ENCODE measurements at places on chromosomes 16 and 17.
A peak's percentile ranks its signal among the peaks of the same experiment; 100 is the strongest.

GRCh38 chr16:84531671-84532111 lies 27.2 kb upstream of the MEAK7 start:
- no peak for DNase-seq

- DNase-seq, result no peak
Measured at GRCh38 chr17:4576729-4577322, 7.5 kb upstream of the SMTNL2 start.

DNA sequence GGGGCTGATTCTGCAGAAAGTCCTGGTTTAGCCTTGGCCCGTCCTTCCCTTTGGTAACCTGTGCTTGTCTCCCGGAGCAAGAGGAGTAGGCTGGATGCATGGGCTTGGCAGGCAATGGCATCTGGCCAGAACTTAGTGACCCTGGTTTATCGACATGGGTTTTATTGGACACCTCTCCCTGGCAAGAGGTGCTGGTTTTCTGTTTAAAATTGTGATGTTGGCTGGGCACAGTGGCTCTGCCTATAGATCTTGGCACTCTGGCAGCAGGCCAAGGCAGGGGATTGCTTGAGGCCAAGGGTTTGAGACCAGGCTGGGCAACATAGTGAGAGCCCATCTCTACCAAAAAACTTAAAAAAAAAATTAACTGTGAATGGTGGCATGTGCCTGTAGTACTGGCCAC lies 31.2 kb downstream of the SLC12A3 start:
- DNase-seq, result no peak

GRCh38 chr16:67763066-67763465 lies 43.3 kb downstream of the RANBP10 start:
- no peak for DNase-seq

- no peak for DNase-seq
Measured at GRCh38 chr16:19175492-19176262, 7.6 kb downstream of the SYT17 start.

DNA sequence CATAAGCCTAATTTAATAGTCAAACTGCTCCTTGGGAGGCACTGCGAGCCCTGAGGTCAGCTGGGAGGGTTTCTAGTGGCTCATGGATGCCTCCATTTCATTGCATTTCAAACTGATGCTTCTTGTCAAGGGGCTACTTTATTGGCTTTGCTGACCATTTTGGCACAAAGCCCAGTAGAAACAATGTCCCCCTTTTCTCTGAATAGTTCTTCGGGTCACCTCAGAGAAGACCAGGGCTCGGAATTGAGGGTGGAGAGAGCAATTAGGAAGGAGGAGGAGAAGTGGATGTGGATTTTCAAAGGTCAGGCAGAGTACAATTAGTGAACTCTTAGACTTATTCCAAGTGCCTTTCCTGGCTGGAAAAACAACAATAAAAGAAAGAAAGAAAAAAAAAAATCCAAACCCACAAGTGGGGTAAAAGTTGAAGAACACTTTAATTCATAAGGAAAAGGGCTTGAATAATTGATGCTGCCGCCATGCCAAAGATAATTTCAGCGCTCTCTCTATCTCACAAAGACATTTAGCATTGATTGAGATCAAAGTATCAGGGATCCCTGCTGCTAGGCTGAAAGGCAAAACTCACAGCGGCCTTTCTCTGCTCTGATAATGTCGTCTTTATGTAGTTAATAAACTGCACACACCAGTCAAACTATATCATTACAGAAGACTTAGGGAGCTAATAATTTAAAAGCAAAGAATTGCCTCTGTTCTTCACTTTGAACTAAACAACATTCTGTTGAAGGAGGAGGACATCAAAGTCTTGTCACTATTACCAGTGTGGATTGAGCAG lies 122.7 kb downstream of the RGS9 start:
- DNase-seq, result no peak

- DNase-seq, result peak; percentile 40
Measured at GRCh38 chr17:8629371-8630226, 926 bp downstream of the MYH10 start.

GRCh38 chr17:31487648-31488263 lies 96.3 kb downstream of the RAB11FIP4 start:
- peak; percentile 80 for DNase-seq

- DNase-seq, result no peak
Measured at GRCh38 chr17:14061666-14062560, 7.4 kb upstream of the COX10 start.

GRCh38 chr17:63984651-63985386 lies 12.1 kb upstream of the SCN4A start:
- no peak for DNase-seq

DNA sequence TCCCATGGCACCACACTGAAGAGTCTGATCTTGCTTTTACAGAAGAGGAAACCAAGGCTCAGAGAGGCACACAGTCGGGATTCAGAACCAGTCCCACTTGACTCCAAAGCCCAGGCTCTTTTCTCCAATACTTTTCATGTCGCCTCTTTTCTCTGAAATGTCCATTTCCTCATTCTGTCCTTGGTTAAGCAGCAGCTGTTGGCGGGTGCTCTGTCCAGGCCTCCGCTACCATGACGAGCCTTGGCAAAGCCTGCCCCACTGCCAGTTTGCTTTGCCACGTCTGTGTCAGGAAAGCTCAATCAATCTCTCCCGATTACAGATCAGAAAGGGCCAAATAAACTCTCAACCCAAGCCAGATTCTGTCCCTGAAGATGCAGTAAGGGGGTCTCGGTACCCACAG lies 9.1 kb upstream of the CEP295NL start:
- no peak for DNase-seq

DNA sequence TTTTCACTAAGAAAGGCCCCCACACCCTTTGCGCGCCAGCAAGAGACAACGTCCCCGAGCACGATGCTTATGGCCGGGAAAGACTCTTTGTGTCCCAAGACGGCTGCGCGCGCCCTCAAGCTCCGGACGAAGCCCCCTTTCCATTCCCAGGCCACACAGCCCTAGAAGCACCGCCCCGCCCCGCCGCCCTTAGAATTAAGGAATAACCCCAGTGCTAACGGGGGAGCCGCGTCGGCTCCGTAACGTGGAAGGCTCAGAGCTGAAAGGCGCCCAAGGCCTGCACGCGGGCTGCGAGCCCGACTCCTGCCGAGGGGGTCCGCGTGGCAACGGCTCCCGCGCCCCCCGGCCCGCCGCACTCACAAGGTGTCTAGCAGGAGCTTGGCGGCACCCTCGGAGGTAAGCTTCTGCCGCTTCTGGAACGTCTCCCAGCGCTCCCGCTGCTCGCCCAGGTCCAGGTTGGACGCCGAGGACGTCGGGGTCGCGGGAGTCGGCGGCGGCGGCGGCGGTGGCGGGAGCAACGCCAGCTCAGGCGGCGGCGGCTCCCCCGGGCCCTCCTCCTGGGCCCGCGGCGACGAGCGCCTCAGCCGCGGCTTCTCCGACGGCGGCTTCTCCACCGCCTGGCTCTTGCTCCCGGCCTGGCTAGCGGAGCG lies 477 bp downstream of the CENPV start:
- peak; percentile 27 for DNase-seq

GRCh38 chr17:56114469-56114868 lies 38.8 kb upstream of the ANKFN1 start:
- DNase-seq, result no peak

GRCh38 chr16:17270111-17270510 lies 200.6 kb downstream of the XYLT1 start:
- DNase-seq, result no peak

DNA sequence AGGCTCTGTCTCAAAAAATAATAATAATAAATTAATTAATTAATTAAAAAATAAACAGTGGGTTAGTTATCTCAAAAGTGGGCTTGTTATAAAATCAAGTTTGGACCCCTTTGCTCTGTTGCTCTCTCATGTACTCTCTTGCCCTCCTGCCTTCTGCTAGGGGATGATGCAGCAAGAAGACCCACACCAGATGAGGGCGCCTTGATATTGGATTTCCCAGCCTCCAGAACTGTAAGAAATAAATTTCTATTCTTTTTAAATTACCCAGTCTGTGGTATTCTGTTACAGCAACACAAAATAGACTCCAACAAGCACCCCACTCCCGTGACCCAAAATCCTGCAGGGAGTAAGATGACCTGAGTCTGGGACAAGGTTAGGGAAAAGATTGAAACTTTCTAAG lies 2.1 kb upstream of the ZNF652 start:
- no peak for DNase-seq

DNA sequence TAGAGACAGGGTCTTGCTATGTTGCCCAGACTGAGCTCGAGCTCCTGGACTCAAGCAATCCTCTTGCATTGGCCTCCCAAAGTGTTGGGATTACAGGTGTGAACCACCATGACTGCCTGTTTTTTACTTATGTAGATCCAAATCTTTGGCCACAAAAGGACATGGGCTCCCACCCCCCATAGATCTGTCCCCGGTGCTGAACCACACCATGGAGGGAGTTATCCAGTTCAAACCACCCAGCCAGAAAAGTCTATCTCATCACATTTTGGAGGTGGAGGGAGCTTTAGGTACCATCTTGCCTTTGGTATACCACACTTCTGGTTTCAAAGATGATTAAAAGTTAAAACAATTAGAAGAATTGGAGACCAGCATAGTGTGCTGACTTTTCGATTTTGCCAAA lies 26.2 kb downstream of the SHISA9 start:
- DNase-seq, result no peak

DNA sequence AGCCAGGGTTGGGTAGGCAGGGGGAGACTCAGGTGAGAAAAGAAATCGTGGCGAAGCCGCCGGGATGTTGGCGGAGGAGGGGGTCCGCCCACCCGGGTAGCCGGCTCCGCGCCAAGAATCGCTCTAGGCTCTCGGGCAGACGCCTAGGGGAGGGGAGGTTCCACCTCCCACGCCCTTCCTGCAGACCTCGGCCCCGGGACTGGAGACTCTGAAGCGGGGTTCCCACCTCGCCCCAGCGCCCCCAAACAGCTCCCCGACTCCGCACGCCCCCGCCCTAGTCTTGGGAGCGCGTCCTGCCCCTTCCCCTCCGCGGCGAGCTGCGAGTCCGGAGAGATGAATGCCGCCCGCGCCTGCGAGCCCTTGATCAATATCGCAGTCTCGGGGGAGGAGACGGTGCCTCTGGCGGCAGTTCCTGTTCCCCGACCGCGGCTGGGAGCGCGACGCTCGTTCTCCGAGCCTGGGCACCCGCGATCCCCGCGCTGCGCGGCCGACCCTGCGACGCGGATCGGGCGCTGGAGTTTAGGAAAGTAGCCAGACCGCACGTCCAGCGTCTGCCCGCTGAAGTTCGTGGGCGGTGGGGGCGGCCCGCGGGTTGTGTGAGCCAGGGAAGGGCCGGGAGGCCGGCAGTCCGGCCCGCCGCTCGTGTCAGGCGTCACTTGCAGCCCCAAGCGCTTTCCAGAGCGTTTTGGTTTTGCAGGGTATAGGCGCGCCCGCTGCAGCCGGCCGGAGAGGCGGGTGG lies 790 bp downstream of the CRHR1 start:
- DNase-seq, result no peak

DNA sequence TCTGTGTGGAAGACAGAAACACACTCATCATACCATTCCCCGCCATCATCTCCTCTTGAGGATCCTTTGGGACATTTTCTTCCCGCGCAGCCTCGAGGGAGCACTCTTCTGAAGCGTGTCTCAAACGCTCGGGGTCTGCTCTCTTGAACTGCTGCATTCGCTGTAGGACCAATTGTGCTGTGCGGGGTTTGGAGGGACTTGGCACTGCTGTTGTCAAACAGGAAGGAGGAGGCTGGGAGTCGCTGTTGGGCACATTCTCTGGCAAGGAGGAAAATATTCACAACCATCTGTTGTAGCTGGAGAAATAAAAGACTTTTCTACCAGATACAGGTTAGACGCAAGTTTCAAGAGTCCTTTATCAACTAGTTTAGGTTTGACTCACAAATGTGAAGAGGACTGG lies 5.0 kb downstream of the SLX4 start:
- no peak for DNase-seq

- DNase-seq, result no peak
Measured at GRCh38 chr16:86541560-86541959, 13.5 kb downstream of the MTHFSD start.

DNA sequence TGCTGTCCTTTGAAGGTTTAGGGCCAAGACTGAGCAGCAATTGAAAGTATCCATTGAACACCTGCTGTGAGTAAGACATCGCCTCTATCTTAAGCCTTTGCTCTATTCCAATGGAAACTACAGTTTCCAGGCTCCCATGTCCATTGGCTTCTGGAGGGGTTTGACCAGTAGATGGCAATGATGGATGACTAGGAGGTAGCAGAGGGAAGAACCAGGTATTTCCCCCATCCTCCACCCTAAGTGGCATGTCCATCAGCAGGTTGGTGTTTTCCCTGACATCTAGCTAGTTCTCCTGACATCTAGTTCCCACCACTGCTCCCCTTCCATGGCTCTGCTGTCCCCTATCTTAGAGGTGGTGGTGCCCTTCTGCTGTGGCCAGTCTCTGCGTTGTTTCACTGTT lies 58.7 kb downstream of the CENPV start:
- DNase-seq, result no peak

- DNase-seq, result no peak
Measured at GRCh38 chr16:48047720-48048119, 108.1 kb downstream of the ABCC12 start.

- DNase-seq, result no peak
Measured at GRCh38 chr17:50310455-50311111, 35.3 kb upstream of the XYLT2 start.

Data from hippocampal formation (tissue), 2 donors.